ENCODE measurements at places on chromosomes 12 and 14. TPM values are rescaled to one million over a fixed set of nuclear protein-coding genes. Genes with fewer than 3 reads are reported as not detected.

NTN4 gene
- 76.8 TPM for total RNA-seq

CSRP2 gene
- total RNA-seq = 22.8 TPM

DDN gene
- total RNA-seq = 1.4 TPM

PLEKHD1 gene
- total RNA-seq = 0.14 TPM

LALBA gene
- not detected for total RNA-seq

TAS2R46 gene
- 0.30 TPM for total RNA-seq

CELA1 gene
- not detected for total RNA-seq

GARIN6 gene
- not detected for total RNA-seq

ERBB3 gene
- total RNA-seq = 2.3 TPM

CIROP gene
- total RNA-seq = not detected

ACOT4 gene
- total RNA-seq = 0.77 TPM

FITM1 gene
- total RNA-seq = 148 TPM

GPR162 gene
- 6.5 TPM for total RNA-seq

SLC6A12 gene
- total RNA-seq = 1.2 TPM

C12orf50 gene
- total RNA-seq = not detected

TSPAN8 gene
- 0.41 TPM for total RNA-seq

RNASE3 gene
- total RNA-seq = not detected

PTPN6 gene
- 6.7 TPM for total RNA-seq

DHRS4L2 gene
- 15.7 TPM for total RNA-seq

SDS gene
- not detected for total RNA-seq

CLEC1B gene
- total RNA-seq = not detected

LIN7A gene
- total RNA-seq = 11.9 TPM

ZFHX2 gene
- 0.74 TPM for total RNA-seq

CLEC14A gene
- 34.3 TPM for total RNA-seq

HOTAIR gene
- total RNA-seq = not detected

KRT3 gene
- total RNA-seq = not detected

FERMT2 gene
- total RNA-seq = 91.9 TPM

TMEM253 gene
- total RNA-seq = 0.19 TPM

ASB2 gene
- total RNA-seq = 251 TPM

SDR9C7 gene
- total RNA-seq = not detected

MYO1H gene
- total RNA-seq = 0.16 TPM

TMEM179 gene
- total RNA-seq = 0.49 TPM

EPYC gene
- not detected for total RNA-seq

PLEK2 gene
- not detected for total RNA-seq

CMA1 gene
- total RNA-seq = 0.66 TPM

TSPAN19 gene
- 0.33 TPM for total RNA-seq

ERP27 gene
- total RNA-seq = 0.14 TPM

GLIPR1L2 gene
- total RNA-seq = 1.5 TPM

CAPZA3 gene
- total RNA-seq = not detected

ACACB gene
- total RNA-seq = 123 TPM

CLEC2D gene
- total RNA-seq = 3.3 TPM

JPH4 gene
- total RNA-seq = 0.19 TPM

ZDHHC22 gene
- not detected for total RNA-seq

ARHGEF40 gene
- total RNA-seq = 21.3 TPM

CCDC198 gene
- total RNA-seq = not detected

NELL2 gene
- 0.55 TPM for total RNA-seq

TC2N gene
- 4.1 TPM for total RNA-seq

PIWIL1 gene
- not detected for total RNA-seq

IL23A gene
- not detected for total RNA-seq

RFX4 gene
- not detected for total RNA-seq

SELPLG gene
- total RNA-seq = 3.4 TPM

CDKN1B gene
- 36.3 TPM for total RNA-seq

FOXG1 gene
- not detected for total RNA-seq

SLC10A1 gene
- not detected for total RNA-seq

WDHD1 gene
- 1.3 TPM for total RNA-seq

KRT83 gene
- total RNA-seq = not detected

COCH gene
- 0.60 TPM for total RNA-seq
